ENCODE measurements at places on chromosomes 4 and X. TPM values are rescaled to one million over a fixed set of nuclear protein-coding genes. Genes with fewer than 3 reads are reported as not detected.

GRCh38 chrX:54194982-54195588 is 12.0 kb upstream of the FAM120C start:
- H3K27me3 ChIP-seq: no peaks in the 10 kb centered on the region
- no peaks in the 10 kb centered on the region for H3K36me3 ChIP-seq
- H3K27ac ChIP-seq: no peak overlapping the region
- DNase-seq: no peak
- H3K4me1 ChIP-seq: no peaks in the 10 kb centered on the region

Gene BEND2
- total RNA-seq: not detected

DNA sequence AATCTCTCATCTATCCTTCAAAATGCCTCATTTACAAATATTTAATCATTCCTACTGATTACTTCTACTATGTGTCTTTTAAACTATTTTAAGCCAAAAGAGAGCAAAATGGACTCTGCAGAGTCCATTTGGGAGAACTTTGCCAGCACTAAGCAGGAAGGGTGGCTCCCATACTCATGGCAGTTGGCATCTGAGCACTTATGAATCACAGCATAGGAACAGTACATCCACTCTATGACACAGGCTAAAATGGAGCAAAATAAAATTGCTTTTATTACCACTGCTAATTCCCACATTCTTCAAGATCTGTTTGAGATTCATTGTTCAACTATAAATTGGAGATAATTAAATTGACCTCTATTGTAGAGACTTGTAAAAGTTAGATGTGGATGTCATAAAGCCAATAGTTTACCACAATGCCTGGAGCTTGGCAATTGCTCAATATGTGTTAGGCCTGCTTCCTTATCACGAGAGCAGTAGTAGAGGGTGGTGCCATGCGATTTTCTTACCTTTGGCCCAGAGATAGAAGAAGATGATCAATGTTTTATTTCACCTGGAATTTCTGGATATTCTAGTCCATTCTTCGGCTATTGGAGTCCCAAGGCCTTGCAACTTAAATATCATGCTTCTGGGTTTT is 19.1 kb downstream of the HPGD start:
- no peak overlapping the region for H3K4me3 ChIP-seq
- no peak for DNase-seq
- no peaks in the 10 kb centered on the region for H3K36me3 ChIP-seq
- H3K27me3 ChIP-seq: no peaks in the 10 kb centered on the region
- peaks cover 8% of the 10 kb centered on the region for H3K4me1 ChIP-seq

DNA sequence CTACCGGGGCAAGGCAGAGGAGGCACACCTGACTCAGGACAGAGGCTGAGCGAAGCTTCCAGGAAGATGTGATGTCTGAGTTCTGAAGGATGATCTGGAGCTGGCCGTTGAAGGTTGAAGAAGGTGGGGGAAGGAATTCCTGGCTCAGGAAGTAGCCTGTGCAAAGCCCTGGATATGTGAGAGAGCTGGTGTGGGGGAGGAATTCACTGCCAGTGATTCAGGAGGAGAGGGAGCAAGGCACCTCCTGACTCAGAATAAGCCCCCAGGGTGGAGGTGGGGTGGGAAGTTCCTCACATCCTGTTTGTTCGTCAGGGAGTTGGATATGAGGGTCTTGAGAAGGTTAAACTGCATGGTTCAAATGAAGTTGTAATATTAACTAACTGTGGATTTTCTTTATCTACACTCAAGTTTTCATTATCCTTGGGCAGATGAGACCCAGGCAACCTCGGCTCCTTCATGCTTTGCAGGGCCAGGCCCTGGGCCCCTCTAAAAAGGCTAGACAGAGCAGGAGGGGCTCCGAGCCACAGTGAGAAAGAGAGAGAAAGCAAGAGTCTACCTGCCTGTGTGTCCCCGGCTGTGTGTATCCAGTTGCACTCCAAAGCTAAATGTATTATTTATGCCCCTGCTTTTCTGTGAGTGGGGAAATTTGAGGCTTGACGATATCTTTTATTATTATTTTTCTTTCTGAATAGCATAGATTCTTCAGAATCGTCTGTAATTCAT is 7.1 kb downstream of the NHSL2 start:
- no peaks in the 10 kb centered on the region for H3K4me1 ChIP-seq
- H3K36me3 ChIP-seq: no peaks in the 10 kb centered on the region
- H3K27me3 ChIP-seq: no peaks in the 10 kb centered on the region
- DNase-seq: no peak
- no peak overlapping the region for H3K4me3 ChIP-seq
- no peak overlapping the region for H3K27ac ChIP-seq

Gene PABPC5
- total RNA-seq: 0.98 TPM

- no peak for DNase-seq
- peaks cover 8% of the 10 kb centered on the region for H3K4me1 ChIP-seq
- H3K27me3 ChIP-seq: no peaks in the 10 kb centered on the region
- H3K36me3 ChIP-seq: no peaks in the 10 kb centered on the region
- no peak overlapping the region for H3K4me3 ChIP-seq
Observed at GRCh38 chr4:5956285-5957021, 61.8 kb downstream of the C4orf50 start.

GRCh38 chr4:166655705-166656104 is 578.6 kb downstream of the SPOCK3 start:
- no peaks in the 10 kb centered on the region for H3K36me3 ChIP-seq
- H3K4me1 ChIP-seq: no peaks in the 10 kb centered on the region
- H3K4me3 ChIP-seq: no peak overlapping the region
- DNase-seq: no peak

DNA sequence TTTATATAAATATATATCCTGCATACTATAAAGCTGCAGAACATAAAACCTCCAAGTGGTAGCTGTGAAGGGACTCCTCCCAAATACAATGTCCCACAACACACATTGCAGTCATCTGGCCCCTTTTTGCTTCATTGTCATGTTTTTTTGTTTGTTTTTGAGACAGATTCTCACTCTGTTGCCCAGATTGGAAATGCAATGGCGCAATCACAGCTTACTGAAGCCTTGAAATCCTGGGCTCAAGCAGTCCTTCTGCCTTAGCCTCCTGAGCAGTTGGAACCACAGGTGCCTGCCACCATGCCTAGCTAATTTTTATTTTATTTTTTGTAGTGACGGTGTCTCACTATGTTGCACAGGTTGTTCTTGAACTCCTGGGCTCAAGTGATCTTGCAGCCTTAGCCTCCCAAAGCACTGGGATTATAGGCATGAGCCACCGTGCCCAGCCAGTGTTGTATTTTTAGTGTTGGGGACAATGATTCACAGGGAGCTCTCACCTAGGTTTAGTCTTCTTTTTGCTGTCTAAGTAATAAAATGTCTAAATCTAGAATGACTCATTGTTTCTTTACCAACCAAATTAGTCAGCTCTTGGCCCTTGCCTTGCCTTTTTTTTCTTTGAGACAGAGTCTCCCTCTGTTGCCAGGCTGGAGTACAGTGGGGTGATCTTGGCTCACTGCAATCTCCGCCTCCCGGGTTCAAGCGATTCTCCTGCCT is 24.0 kb upstream of the XIAP start:
- DNase-seq: no peak
- no peaks in the 10 kb centered on the region for H3K27me3 ChIP-seq
- H3K4me1 ChIP-seq: no peaks in the 10 kb centered on the region
- no peaks in the 10 kb centered on the region for H3K36me3 ChIP-seq

GRCh38 chrX:153685156-153685536 is 2.6 kb upstream of the SLC6A8 start:
- H3K4me3 ChIP-seq: no peak overlapping the region
- H3K36me3 ChIP-seq: no peaks in the 10 kb centered on the region
- no peaks in the 10 kb centered on the region for H3K27me3 ChIP-seq
- H3K27ac ChIP-seq: no peak overlapping the region
- DNase-seq: no peak

DNA sequence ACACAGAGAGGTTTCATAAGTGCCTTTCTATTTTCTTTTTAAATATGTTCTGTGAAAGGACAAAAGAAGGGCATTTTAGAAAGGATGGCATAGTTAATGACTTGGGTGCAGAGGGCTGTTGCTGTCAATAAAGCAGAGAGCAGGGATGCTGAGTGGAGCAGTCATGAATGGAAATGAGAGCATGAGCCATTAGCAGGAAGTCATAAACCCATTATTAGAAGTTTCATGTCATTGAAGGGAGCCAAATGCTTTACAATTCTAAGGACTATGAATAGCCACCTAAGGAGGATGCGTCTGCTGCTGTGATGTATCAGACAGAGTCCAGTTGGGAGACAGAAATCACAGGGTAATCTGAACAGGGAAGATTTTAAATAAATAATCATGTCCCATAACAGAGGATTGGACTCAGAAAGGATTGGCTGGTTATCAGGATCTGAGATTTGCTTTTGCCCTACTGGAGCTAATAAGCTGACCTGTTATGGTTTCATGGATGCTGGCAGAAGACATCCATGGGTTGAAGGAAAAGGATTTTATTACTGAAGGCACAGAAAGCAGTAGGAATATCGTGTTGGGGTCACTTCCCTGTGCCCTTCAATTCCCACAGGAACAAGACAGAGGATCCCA is 47.5 kb upstream of the WDR19 start:
- no peak overlapping the region for H3K4me3 ChIP-seq
- DNase-seq: no peak
- peaks cover 8% of the 10 kb centered on the region for H3K4me1 ChIP-seq

DNA sequence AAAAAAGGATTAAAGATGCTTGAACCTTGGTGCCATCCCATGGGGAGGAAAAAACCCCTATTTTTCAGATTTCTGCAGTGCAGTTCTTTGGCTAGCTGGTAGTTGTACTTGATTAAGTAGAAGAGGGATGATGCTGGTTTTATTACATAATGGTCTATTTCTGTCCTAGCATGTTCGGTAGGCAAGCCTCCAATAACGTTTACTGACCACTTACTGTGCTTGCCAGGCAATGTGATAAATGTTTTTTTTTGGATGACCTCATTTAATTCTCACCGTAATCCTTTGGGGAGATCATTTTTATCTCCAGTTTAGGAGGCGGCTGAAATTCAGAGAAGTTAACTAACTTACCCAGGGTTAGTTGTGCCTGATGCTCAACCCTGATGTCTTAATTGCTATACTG is 92.1 kb upstream of the RPA4 start:
- no peak overlapping the region for H3K4me3 ChIP-seq
- H3K36me3 ChIP-seq: no peaks in the 10 kb centered on the region
- no peaks in the 10 kb centered on the region for H3K27me3 ChIP-seq
- H3K27ac ChIP-seq: no peak overlapping the region
- no peaks in the 10 kb centered on the region for H3K4me1 ChIP-seq
- DNase-seq: no peak

GRCh38 chrX:9393571-9393970 is 71.3 kb upstream of the TBL1X start:
- no peak overlapping the region for H3K4me3 ChIP-seq
- H3K27me3 ChIP-seq: no peaks in the 10 kb centered on the region
- no peak for DNase-seq
- no peaks in the 10 kb centered on the region for H3K36me3 ChIP-seq
- H3K4me1 ChIP-seq: no peaks in the 10 kb centered on the region

Gene WDFY3
- total RNA-seq: 67.8 TPM

Gene TSPAN6
- 19.6 TPM for total RNA-seq

DNA sequence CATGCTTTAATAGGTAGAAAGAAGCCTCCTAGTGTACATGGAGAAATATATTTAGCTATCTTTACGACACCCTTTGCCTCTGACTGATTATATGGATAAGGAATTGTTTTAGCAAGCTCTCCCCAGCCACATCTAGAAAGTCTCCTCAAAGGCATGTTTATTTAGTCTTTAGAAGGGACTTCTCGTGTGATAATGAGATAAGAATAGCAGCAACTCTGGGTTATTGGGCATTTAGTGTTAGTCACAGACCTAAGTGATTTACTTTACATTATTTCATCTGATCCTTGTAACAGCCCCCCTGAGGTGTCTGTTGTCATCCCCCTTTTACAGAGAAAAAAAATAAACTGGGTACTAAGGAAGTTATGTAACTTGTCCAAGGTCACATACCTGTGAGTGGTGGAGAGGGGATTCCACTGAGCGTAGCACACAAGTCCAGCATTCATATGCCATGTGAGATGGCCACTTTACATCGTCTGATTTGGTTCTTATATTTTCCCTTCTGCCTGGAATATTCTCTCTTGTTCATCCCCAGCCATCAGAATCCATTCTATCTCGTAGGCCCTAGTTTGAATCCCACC is 77.7 kb downstream of the TSPAN7 start:
- H3K27ac ChIP-seq: no peak overlapping the region
- H3K27me3 ChIP-seq: no peaks in the 10 kb centered on the region
- no peak overlapping the region for H3K4me3 ChIP-seq
- no peaks in the 10 kb centered on the region for H3K4me1 ChIP-seq
- DNase-seq: no peak

DNA sequence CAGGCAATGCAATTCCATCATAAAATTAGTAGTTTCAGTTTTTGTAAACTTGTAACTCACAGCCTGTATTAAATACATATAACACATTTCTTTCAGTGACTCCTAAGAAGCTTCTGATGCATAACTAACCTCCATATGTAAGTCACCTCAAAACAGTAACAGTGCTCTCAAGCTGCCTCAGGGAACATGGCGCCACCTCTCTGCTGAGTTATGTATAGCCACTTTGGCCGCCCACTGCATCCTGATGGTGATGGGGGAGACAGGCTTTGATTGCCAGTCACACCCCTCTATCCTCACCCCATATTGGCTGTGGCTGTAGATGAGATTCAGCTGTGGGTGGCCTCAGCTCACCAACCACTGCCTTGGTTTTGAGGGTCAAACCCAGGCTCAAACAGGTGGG is 54.3 kb downstream of the LRBA start:
- peaks cover 12% of the 10 kb centered on the region for H3K4me1 ChIP-seq
- H3K27me3 ChIP-seq: no peaks in the 10 kb centered on the region
- H3K4me3 ChIP-seq: no peak overlapping the region
- H3K36me3 ChIP-seq: no peaks in the 10 kb centered on the region
- DNase-seq: no peak
- H3K27ac ChIP-seq: no peak overlapping the region

Gene C4orf50
- 0.49 TPM for total RNA-seq

- peaks cover 13% of the 10 kb centered on the region for H3K4me1 ChIP-seq
- no peaks in the 10 kb centered on the region for H3K36me3 ChIP-seq
- DNase-seq: no peak
Observed at GRCh38 chr4:20326460-20326859, 74.8 kb downstream of the SLIT2 start.

DNA sequence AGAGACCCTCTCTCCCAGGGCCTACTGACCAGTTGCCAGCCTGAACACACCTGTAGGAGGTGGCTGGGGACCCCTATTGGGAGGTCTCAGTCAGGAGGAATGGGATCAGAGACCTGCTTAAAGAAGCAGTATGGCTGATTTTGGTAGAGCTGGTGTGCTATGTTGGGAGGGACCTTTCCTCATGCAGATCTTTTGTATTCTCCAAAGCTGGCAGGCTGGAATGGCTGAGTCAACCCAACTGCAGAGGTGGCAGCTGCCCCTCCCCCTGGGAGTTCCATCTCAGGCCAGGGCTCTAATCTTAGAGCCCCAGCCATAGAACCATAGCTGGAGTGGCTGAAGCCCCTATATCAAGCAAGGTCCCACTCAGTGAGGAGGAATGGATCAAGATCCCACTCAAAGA is 279.3 kb upstream of the BMP3 start:
- no peaks in the 10 kb centered on the region for H3K4me1 ChIP-seq
- H3K36me3 ChIP-seq: no peaks in the 10 kb centered on the region
- no peak overlapping the region for H3K27ac ChIP-seq
- no peak for DNase-seq
- H3K4me3 ChIP-seq: no peak overlapping the region
- H3K27me3 ChIP-seq: no peaks in the 10 kb centered on the region

- H3K36me3 ChIP-seq: no peaks in the 10 kb centered on the region
- no peaks in the 10 kb centered on the region for H3K4me1 ChIP-seq
- DNase-seq: no peak
- no peak overlapping the region for H3K4me3 ChIP-seq
- no peaks in the 10 kb centered on the region for H3K27me3 ChIP-seq
Observed at GRCh38 chrX:38880296-38880854, 79.1 kb downstream of the MID1IP1 start.

GRCh38 chrX:145002771-145003170 is 244.5 kb upstream of the SPANXN1 start:
- no peaks in the 10 kb centered on the region for H3K4me1 ChIP-seq
- no peak overlapping the region for H3K4me3 ChIP-seq
- no peaks in the 10 kb centered on the region for H3K36me3 ChIP-seq
- H3K27ac ChIP-seq: no peak overlapping the region
- no peaks in the 10 kb centered on the region for H3K27me3 ChIP-seq
- no peak for DNase-seq
